ENCODE measurements at places on chromosomes 1 and 21.

DNA sequence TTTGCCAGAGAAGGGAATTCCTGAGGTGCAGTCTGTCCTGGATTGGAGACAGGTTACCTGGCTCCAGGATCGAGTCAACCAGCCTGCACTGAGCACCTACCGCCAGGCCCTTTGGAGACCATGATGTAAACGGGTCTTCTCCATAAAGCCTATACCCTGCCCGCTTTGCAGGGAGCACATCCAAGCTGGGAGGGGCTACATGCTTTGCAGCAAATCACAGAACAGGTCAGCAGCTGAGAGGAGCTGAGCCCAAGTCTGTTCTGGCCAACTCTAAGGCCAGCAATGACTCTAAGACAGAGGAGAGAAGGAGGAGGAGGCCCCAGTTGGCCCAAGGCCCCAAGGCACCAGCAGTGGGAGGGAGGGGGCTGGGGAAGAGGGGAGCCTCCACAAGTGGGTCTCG lies 15.5 kb upstream of the RSPO1 start:
- no peak for DNase-seq

- no peak for DNase-seq
Measured at GRCh38 chr1:69513601-69514000, 54.1 kb upstream of the LRRC7 start.

GRCh38 chr1:107698161-107698560 lies 266.8 kb downstream of the VAV3 start:
- DNase-seq: no peak

- DNase-seq: no peak
Measured at GRCh38 chr21:45180246-45180599, 105.8 kb downstream of the ADARB1 start.

GRCh38 chr1:213772128-213773063 lies 215.4 kb upstream of the PROX1 start:
- no peak for DNase-seq

DNA sequence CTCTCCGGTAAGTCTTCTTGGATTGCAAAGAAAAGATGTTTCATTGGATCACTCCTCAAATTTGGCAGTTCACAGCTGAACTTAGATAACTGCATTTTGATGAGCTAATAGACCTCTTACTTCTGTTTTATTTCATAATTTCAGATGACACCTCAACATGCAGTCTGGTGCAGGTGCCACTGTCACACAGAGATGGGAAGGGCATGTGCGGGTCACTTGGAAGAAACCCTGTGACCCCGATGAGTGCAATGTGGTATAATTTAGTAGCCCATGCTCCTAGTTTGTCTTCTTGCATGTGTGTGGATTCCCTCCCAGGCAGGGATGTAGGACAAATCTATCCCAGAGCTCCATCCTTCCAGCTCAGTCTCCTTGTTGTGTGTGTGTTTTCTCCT lies 481 bp upstream of the SLAMF1 start:
- no peak for DNase-seq

- DNase-seq: no peak
Measured at GRCh38 chr21:20652846-20653245, 345.4 kb upstream of the NCAM2 start.

DNA sequence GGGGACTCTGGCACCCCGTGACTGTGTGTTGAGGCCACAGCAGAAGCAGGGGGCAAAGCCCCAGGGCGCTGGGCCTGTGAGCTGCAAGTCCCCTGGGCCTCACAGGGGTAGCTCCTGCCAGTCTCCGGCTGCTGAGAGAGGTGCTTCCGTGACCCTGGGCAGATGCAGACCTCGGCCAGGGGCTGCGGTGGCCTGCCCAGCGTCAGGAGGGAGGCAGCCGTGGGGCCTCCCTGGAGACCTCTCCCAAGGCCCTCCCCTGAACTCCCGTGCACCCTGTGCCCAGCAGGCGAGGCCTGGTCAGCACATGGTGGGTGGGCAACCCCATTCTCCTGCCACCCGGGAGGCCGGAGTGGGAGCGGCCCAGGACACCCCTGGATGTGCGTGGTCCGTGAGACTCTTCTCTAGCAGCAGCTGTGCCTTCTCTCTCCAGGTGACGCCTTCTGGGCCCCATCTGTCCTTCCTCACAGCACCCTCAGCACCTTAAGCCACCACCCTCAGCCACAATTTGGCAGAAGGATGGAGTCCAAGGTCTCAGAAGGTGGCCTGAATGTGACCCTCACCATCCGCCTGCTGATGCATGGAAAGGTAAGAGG lies 85.7 kb upstream of the COL6A1 start:
- no peak for DNase-seq

DNA sequence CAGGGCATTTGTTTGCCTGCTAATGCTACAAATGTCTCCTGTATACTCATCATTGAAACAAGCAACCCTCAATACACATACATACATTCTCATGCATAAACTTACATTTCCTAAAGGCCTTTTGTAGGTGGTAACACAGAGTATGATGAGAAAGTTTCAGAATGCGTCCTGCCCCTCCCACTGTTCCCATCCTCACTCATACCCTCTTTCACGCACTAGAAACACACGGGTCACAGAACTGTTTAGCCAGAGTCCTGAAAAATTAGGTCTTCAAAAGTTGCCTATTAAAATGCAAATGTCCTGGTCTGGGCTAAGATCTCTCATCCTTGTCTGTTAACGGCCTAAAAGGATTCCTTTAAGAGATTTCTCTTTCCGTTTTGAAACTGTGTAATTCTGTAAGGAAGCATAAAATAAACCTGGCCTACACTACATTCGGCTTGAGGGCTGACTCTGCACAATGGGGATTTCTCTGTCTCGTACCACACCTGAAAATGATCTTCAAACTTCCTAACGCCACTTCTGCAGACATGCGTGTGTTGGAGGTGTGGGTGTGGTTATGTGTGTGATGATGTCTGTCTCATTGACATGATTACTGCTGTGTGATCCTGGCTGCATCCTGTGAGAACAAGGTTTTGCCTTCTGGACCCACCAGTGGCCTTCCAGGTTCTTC lies 5.3 kb upstream of the FCER1A start:
- no peak for DNase-seq

GRCh38 chr1:167425482-167425881 lies 92.8 kb downstream of the CD247 start:
- no peak for DNase-seq

DNA sequence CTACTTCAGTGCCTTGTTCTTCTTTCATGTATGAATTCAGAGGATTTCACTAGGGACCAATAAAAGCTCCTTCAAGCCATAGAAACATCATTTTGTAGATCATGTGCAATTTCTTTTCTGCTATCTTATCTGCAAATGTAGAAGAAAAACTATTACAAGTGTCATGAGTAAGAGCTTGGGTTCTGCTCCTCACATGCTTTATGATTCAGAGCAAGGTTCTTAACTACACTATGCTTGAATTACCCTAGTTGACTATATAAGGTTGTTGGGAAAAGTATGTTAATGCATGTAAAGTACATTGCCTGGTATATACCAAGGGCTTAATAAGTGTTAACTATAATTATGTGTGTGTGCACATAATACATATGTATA lies 91.4 kb upstream of the S1PR1 start:
- DNase-seq: no peak

- DNase-seq: no peak
Measured at GRCh38 chr1:226714148-226714547, 24.9 kb downstream of the ITPKB start.

GRCh38 chr1:184146202-184146601 lies 94.7 kb downstream of the TSEN15 start:
- no peak for DNase-seq

DNA sequence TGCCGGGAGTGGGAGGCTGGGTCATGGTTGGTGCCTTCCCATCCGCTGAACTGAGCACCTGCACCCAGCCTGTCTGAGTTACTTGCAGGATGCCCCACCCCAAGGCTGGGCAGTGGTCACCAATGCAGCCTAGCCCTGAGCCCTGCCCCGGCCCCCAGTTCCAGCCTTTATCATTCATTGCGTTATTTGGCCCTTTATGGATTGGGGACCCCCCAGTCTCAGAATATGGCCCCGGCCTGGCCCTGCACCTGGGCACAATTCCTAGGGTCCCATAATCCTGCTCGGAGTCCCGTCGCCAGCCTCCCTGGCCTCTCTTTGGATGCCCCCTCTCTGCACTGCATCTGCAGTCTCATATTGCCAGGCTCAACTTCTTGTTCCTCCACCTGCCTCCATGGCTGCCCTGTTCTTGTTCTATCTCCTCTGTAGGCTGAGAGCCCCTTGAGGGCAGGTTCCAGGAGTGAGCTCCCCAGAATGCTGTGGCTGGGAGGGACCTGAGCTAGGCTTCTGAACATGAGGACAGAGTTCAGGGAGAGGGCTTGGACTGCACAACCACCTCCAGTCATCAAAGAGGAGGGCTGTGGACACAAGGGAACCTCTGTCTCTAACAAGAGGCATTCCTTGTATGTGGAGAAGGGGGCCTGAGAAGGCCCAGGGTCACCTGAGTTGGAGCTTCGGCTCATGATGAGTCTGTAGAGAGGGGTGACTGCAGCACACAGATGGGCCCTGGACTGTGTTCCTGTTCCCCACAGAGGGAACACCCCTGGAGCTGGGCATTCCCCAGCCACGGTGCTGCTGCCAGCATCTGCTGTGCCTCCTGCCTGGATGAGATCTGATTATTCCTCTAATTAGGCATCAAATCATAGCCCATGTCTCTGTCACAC lies 1.1 kb upstream of the KNCN start:
- DNase-seq: no peak

GRCh38 chr1:188670837-188671236 lies 1806.8 kb downstream of the BRINP3 start:
- no peak for DNase-seq

GRCh38 chr1:209557221-209557620 lies 26.3 kb upstream of the CAMK1G start:
- DNase-seq: no peak

DNA sequence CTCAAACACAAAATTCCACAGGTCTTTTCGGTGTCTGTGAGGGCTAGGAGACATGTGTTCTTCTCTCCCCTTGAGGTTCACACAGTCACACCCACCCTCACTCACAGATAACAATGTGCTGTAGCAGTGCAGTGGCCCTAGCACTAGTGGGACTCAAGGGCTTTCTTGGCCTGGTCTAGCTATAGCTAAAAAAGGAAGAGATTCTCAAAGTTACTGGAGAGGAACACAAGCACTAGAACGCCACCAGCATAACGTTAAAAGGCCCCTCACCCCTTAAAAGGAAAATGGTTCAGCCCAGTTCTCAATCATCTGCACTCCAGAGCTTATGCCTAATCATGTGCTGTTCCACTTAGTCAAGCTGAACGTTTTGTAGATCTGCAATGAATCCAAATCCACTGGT lies 39.5 kb downstream of the RGS8 start:
- DNase-seq: no peak

DNA sequence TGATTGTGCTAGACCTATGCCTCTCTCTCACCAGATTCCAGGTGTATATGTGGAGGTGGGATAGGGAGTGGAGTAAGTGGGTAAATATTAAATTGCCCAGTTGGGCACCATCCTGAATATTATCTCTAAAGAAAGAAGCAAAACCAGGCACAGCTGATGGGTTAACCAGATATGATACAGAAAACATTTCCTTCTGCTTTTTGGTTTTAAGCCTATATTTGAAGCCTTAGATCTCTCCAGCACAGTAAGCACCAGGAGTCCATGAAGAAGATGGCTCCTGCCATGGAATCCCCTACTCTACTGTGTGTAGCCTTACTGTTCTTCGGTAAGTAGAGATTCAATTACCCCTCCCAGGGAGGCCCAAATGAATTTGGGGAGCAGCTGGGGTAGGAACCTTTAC lies at the start of gene FCER1A:
Gene FCER1A (plus strand): TSS at position 242 of the 400 bp plus-strand sequence. CDS start 29 bp downstream, at position 271.
- DNase-seq: no peak

DNA sequence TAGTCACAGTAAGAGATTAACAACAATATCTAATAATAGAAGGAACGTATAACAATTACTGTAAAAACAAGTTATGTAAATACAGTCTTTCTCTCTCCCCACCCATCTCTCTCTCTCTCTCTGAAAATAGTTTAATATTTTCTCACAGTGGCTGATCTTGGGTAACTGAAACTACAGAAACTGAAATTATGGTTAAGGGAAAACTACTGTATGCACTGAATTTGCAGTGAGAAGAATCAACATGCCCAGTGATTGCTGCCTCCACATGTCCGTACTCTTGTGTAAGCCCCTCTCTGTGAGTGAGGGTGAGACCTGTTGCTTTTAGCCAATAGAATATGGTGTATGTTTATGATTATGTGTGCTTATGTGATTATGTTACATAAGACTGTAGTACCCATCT lies 1.6 kb downstream of the KRTAP6-1 start:
- DNase-seq: no peak

DNA sequence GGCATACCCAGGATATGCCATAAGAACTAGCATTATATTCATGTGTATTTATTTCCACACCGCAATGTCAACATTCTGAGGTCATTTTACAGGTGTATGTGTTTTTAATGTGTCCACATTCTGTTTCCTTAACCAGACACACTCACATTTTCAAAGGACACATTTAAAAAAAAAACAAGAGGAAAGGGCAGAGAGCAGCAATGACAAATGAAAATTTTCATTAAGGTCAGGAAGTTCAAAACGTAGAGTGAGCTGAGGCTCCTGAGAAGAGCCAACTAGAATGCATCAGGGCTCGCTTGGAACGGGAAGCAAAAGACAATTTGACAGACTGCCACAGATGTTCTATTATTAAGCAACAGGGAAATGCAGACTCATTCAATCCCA lies 4.8 kb upstream of the GNPAT start:
- DNase-seq: no peak

DNA sequence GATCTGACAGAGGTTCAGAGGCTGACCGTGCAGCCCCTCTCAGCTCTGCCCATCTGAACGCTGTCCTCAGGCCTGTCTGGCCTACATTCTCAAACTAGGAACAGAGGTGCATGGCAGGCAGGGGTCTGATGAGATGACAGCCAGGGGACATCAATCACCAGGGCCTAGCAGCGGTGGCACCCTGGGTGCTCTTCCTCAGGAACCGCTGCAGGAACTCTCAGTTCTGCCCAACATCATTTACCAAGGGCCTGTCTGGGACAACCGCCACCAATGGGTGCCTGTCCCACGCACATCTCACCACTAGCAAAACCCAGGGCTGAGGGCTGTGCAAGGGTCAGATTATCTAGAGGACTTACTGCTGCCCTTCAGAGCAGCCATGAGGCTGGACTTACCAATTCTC lies 245.7 kb downstream of the TOMM20 start:
- no peak for DNase-seq

- no peak for DNase-seq
Measured at GRCh38 chr1:95176861-95177260, 57.1 kb upstream of the RWDD3 start.

GRCh38 chr21:33249331-33250002 lies 16.7 kb upstream of the IL10RB start:
- DNase-seq: no peak

DNA sequence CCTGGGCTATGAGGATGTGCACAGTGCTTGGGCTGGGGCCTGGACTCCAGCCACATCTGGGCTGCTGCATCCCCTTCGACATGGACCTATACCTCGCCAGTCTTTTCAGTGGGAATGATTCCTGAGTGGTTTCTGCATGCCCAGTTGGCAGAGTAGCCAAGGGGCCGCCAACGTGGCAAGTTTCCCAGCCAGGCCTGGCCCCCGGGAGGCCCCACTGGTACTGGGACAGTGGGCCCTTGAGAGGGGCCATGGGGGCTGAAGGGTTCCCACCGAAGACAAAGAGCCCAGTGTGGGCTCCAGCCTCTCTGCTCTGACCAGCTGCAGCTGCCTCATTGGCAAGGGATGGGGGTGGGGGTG lies 15.4 kb downstream of the RAP1GAP start:
- no peak for DNase-seq

All from activated CD4-positive, alpha-beta T cell treated with anti-CD3 and anti-CD28 coated beads, Interleukin-2, Interleukin-6, amounts not matched to agents 100 ng/mL and 50 ng/mL, durations not matched to agents 16 hours and 8 hours (primary cell).